ENCODE measurements at places on chromosomes 7 and 10.

GRCh38 chr7:961546-962400 lies 7.3 kb upstream of the ADAP1 start:
- no peak for DNase-seq

DNA sequence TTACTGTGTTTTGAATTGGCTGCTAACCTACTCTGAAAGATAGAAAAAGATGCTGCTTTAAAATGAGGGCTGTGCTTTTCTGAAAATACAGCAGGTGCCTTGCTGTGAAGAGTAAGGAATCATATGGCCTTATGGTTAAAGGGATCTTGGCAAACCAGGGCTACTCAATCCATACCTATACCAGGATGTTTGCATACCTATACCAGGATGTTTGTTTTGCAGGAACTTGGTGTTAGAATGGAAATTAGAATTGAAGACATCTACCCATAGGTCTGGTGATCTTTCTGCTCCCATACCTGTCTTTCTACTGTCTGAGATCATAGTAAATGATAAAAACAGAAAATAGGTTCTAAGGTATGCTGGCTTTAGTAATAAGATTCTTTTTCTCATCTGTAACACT lies 200.2 kb upstream of the C7orf33 start:
- DNase-seq = no peak

GRCh38 chr10:132321726-132322125 lies 10.3 kb upstream of the LRRC27 start:
- DNase-seq = no peak

DNA sequence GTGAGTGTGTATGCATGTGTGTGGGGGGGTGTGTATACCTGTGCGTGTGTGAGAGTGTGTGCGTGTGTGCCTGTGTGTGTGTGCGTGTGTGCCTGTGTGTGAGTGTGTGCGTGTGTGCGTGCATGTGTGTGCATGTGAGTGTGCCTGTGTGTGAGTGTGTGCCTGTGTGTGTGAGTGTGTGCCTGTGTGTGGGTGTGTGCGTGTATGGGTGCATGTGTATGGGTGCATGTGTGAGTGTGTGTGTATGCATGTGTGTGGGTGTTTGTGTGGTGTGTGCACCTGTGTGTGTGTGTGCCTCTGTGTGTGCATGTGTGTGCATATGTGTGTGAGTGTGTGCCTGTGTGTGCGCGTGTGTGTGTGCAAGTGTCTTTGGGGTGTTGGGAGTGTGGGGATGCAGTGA lies 6.4 kb downstream of the ANTXRL start:
- no peak for DNase-seq

GRCh38 chr10:5540891-5541290 lies 16.1 kb downstream of the CALML3 start:
- no peak for DNase-seq

Measured in T-helper 2 cell (primary cell).